Lung (tissue), 17 donors: ENCODE measurements at places on chromosomes 1 and 21. TPM values are rescaled to one million over a fixed set of nuclear protein-coding genes. Genes with fewer than 3 reads are reported as not detected.
A peak's percentile ranks its signal among the peaks of the same experiment; 100 is the strongest.

DNA sequence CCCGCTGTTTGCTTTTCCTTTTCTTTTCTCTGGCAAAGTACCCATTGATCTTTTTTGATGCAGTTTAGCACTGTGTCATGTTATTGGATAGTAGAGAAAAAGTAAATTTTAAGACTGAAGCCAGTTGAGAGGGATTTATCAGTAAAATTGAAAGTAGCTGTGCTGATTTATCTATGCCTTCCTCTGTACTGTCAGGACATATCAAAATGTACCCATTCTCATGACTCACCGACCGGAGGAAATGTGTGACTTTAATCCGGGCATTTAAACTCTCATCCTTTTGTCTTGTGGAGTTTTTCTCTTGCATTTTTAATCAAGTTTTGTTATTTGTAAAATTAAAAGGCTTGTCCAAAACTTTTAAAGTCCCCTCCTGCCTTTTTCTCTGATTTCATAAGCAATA lies 276.6 kb upstream of the FMN2 start:
- DNase-seq, result no peak

DNA sequence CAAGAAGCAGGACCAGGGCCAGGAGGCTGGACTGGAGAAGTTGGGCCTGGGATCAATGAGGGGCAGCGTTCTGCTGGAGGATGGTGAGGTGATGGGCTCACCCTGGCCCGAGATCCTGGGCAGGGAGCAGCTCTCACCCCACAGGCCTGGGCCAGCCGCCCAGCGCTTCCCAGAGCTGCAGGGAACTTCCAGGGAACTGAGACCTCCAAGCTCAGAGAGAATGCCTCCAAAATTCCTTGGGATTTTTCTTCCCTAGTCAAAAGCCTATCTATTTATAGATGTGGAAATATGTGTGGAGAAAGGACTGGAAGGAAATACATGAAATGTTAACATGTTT lies 121.2 kb downstream of the SPSB1 start:
- DNase-seq, result peak; percentile 61

DNA sequence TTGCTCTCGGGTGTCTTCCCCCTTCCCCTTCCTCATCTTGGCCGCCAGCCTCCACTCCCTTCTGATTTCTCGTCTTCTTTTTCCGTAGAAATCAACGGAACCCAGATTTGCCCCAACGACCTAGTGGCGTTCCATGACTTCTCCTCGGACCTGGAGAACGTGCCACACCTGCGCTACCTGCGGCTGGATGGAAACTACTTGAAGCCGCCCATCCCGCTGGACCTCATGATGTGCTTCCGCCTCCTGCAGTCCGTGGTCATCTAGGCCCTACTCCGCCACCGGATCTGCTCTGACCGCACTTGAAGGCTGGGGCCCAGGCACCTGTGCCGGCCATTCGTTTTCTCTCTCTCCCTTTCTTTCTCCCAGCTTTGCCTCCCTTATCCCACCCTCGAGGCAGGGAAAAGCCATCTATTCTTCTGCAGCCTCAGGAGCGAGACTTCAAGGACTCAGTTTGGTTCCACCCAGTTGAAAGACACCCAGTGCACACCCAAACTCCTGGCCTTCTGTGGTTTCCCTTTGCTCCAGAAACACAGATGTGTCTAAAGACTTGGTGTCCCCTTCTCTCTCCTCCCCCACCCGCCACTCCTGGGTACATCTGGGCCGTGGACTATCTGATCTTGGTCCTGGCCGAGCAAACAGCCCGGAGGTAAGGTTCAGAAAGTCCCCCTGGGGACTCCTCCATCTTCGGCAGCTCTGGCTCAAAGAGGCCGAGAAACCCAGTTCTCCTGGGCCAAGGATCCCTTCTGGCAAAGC lies 7.2 kb upstream of the OPTC start:
- DNase-seq, result no peak

DNA sequence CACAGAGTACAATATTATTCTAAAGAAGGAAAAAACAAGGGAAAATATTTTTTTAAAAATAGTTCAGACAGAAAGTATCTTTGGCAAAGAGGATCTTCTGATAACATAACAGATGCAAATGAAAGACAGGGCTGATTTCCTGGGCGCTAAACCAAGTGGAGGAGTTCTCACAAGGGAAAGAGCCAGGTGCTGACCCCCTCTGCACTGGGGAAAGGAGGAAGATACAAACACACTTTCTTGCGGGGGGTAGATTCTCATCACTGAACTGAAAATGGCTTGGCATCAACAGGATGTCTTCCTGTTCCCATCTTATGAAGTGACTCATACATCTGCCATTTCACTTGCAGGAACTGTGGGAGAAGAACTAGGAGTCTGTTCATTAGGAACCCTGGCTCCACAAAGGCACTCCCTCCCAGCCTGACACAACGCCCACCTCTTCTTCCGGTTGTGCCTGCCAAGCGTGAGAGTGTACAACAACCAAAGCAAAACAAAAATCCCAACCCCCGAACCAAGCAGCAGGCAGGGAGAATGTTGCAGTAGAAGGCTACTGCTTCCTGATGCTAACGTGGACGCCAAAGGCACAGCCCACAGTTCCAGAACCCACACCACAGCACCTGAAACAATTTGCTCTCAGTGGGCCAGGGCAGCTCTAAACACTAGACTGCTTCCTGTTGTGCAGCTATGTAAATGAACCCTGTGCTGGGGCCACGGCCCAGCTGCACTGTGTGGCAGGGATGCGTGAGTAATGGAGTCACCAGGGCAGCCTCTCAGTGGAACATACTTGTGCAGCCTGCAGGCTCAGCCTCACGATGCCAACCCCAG lies 51.0 kb downstream of the GADD45A start:
- DNase-seq, result peak; percentile 67

GRCh38 chr1:247357781-247358211 lies 26.1 kb upstream of the ZNF496 start:
- no peak for DNase-seq

GRCh38 chr1:43444836-43445235 lies 8.9 kb downstream of the HYI start:
- DNase-seq, result peak; percentile 34

DNA sequence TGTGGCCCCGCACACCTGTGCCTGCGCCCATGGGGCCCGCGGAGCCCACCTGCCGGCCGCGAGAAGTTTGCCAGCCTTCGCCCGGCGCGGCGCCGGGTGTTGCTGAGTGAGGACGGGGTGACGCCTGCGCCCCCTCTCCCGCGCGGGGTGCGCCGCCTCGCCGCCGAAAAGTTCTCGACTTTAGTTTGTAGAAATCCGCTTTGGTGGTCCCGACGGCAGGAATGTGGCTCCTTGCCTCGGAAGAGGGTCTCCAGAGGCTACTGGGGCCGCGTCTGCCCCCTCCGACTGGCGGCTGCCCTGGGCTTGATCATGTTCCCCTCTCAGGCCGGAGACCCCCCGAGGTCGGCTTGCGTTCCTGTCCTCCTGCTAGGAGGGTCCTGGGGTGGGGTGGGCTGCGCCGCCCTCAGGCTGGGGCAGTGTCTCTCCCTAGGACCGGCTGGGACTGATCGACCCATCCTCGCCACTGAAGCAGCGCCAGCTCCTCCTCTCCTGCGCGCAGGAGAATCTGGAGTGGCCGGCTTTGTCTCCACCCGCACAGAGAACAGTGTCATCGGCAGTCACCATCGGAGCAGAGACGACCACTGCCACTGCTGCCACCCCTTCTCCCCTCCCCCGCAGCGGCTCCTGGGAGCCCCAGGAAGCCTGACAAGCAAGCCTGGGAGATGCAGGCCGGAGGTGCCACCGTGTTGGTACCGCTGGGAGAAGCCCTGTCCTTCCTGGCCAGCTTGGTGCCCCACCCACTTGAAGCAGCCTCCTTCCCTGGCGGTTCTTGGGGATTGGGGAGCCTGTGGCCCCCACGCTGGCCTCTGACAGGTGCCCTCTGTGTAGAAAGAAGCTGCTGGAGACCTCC lies 553 bp upstream of the SLC30A2 start:
- no peak for DNase-seq

GRCh38 chr1:153752571-153753195 lies 22.5 kb upstream of the SLC27A3 start:
- DNase-seq, result no peak

DNA sequence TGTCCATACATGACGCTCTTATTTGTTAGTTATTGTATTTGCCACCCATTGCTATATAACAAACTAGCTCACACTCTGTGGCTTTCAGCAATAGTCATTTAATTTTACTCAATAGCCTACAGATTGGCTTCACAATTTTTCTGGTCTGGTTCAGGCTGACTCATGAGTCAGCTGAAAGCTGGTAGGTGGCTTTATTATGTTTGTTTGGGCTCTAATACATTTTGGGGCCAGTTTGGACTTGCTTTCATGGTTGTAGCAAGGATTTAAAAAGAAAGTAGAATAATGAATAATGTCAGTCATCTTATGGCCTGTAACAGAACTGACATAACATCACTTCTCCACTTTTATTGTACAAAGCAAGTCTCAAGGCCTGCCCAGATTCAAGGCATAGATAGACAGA lies 338.7 kb downstream of the LRRIQ3 start:
- no peak for DNase-seq

DNA sequence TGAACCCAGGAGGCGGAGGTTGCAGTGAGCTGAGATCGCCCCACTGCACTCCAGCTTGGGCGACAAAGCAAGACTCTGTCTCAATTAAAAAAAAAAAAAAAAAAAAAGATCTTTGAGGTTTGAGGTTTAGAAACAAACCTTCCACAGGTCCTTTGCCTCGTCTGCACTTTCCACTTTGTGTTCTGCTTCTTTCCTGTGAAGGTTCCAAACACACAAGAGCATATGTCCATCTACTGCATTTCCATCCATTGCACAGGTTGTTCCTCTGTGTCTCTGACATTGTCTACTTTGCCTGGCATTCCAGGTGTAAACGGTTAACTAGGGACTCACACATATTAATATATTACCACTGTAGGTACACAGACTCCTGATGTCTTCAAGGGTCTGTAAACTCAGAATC lies 40.1 kb downstream of the DSTYK start:
- no peak for DNase-seq

DNA sequence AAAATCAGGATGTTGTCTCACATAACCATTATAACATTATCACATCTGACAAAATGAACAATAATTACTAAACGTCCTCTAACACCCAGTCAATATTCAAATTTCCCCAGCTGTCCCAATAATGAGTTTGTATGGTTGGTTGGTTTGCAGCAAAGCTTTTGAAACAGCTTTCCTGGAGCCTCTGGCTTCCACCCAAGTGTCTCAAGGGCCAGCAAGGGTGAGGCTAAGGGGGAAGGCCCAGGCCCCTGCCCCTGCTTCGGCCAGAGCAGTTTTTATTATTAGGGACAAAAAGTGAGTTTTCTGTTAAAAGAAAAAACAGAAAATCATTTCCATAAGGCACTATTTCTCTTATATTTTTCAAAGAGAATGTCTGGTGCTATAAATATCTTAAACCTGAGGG lies 19.1 kb upstream of the AVPR1B start:
- DNase-seq, result no peak

DNA sequence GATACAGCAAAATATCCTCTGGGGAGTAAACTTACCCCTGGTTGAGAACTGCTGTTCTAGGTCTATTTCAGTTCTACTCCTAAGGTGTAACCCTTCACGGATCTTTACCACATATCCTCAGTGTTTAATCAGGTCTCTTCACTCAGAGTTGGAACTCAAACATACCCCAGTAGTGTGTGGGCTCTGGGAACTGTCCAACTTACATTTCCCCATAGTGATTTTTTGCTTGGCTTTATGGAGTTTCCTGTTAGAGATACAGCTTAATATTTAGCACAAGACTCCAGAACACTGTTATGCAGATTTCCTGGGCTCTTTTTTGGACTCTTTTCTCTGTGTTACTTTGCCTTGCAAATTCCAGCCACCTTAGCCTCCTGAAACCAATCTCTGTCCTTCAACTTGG lies 26.7 kb upstream of the LIN9 start:
- DNase-seq, result no peak

- DNase-seq, result no peak
These were observed 103.8 kb downstream of the GREM2 start for GRCh38 chr1:240508201-240508600.

DNA sequence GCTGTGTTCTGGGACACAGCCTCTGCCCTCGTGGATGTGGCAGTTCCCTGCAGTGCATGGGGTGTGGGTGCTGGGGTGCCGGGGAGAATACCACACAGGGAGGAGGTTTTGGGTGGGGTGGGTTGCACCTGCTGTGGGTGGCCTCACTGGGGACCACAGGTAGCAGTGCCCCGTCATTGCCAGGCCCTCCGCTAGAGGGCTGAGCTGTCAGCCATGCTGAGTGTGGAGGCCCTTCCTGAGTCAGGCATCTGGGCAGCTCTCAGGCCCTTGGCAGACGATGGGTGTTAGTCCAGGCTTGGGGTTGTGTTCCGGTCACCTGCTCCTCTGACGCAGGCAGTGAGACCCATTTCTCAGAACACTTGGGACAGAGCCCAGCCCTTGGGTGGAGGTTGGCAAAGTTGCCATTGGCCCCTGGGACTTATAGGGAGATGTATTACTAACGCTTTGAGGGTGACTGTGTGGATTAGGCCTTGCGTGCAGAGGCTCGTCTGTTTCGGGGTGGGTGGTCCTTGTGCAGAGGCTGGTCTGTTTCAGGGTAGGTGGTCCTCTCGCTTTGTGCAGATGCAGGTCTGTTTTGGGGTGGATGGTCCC lies 23.9 kb downstream of the PCNT start:
- DNase-seq, result no peak

DNA sequence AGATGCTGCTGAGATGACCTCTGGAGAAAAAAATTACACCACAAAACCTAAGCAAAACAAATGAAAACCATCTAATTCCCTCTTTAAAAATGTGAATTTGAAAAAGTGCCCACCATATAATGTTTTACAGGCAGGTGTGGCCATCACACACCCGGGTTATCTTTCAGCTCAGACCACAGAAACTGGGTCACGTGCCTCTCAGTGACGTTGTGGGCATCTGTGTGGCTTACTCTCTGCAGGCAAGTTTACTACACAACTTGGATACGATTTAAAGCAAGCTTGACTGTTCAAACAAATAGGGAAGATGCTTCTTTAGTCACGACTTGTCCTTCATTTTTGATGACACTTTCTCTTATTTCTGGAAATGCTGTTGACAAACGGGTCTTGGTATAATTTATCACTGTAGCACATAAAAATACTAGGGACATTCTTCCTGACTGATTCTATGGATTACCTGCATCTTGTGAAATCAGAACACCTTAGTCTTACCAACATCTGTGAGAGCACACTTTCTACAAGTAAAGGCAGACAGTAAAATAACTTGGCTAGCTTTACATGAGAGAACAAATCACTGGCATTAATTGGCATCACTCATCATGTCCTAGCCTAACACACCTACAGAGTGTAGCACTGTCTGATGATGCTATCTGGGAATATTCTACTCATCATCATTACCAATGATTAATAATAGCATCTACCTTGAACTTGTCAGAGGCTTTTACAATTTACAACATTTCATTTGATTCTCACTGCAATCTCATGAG lies 89.3 kb upstream of the EDEM3 start:
- DNase-seq, result no peak

- no peak for DNase-seq
These were observed 3.8 kb upstream of the GUCA2A start for GRCh38 chr1:42168391-42168670.

GRCh38 chr21:44550807-44551206 lies 498 bp downstream of the KRTAP10-2 start:
- DNase-seq, result no peak

MYCL gene
- 2.4 TPM for polyA plus RNA-seq

LCE1F gene
- not detected for polyA plus RNA-seq

ADARB1 gene
- polyA plus RNA-seq, result 24.3 TPM

KIF2C gene
- 1.5 TPM for polyA plus RNA-seq

CDK18 gene
- 9.7 TPM for polyA plus RNA-seq

CFHR3 gene
- polyA plus RNA-seq, result 0.24 TPM
